Upper lobe of left lung (tissue), 6 donors: ENCODE measurements at places on chromosomes 4 and X. TPM values are rescaled to one million over a fixed set of nuclear protein-coding genes. Genes with fewer than 3 reads are reported as not detected.

The GAGE12F gene
- not detected for total RNA-seq

The STOX2 gene
- total RNA-seq, result 12.6 TPM

The PFKFB1 gene
- total RNA-seq, result not detected

The NUDT10 gene
- 0.46 TPM for total RNA-seq

The FAM47E gene
- total RNA-seq, result 4.0 TPM

The FBXW7 gene
- 56.8 TPM for total RNA-seq

The TREX2 gene
- total RNA-seq, result 4.4 TPM

The NR3C2 gene
- total RNA-seq, result 10.3 TPM

The RASSF6 gene
- 2.1 TPM for total RNA-seq

The ATP8A1 gene
- 71.6 TPM for total RNA-seq

The MAGEB1 gene
- not detected for total RNA-seq

The ACOT9 gene
- total RNA-seq, result 54.5 TPM

The NLGN4X gene
- 2.0 TPM for total RNA-seq

The SSR4 gene
- total RNA-seq, result 328 TPM

The PDZD4 gene
- 8.0 TPM for total RNA-seq

The XG gene
- total RNA-seq, result 0.81 TPM

The SSX4 gene
- total RNA-seq, result not detected

The BTK gene
- total RNA-seq, result 40.3 TPM

The F11 gene
- 7.5 TPM for total RNA-seq

The HSFX1 gene
- 1.1 TPM for total RNA-seq

The CT45A8 gene
- total RNA-seq, result not detected

The DDIT4L gene
- 0.37 TPM for total RNA-seq

The FGFBP2 gene
- not detected for total RNA-seq

The ARSD gene
- total RNA-seq, result 67.7 TPM

The GALNTL6 gene
- 18.9 TPM for total RNA-seq

The IL2 gene
- 1.0 TPM for total RNA-seq

The AREG gene
- 54.7 TPM for total RNA-seq

The SSX3 gene
- not detected for total RNA-seq

The TMPRSS11A gene
- not detected for total RNA-seq

The CXCL3 gene
- 14.9 TPM for total RNA-seq

The SLITRK2 gene
- total RNA-seq, result 0.10 TPM

The ADH7 gene
- total RNA-seq, result 0.15 TPM

The HDAC6 gene
- 80.8 TPM for total RNA-seq

The GPAT3 gene
- total RNA-seq, result 9.1 TPM

The NAA11 gene
- total RNA-seq, result not detected

The MSX1 gene
- total RNA-seq, result 1.8 TPM

The FAM149A gene
- total RNA-seq, result 20.7 TPM

The NXF3 gene
- 4.1 TPM for total RNA-seq

The PF4V1 gene
- not detected for total RNA-seq

The SUPT20HL1 gene
- not detected for total RNA-seq
